ENCODE measurements at places on chromosomes 4 and X.

DNA sequence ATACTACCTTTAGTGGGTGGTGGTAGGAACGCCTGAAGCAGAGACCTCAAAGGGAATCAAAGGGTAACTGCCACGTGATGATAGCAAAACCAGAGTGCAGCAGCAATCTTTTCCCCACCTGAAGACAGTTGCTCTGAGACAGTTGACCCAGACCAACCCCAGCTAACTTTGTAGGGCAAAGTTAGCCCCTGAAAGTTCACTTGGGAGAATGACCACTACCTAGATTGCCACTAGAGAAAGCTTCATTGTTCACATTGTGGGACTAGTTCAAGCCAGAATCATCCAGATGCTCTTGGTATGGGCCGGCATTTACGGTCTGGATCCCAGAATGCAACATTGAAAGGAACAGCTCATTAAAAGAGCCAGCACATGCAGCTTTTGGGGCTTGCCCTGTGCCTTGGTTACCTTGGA lies 4.1 kb downstream of the SEPTIN6 start:
- no peak for DNase-seq

DNA sequence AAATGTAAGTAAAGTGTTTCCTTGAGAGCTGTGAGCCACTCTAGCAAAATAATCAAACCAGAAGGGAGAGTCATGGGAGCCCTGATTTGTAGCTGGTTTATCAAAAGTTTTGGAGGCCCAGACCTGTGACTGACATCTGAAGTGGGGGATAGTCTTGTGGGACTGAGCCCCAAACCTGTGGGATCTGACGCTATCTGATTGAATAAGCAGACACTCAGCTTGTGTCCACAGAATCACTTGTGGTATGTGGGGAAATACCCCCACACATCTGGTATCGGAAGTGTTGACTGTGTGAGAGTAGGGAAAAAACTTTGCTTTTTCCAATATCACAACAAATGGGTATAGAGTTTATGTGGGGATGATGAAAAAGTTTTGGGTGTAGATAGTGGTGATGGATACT lies 35.4 kb downstream of the FUNDC1 start:
- peak; percentile 1 for DNase-seq

- DNase-seq = no peak
These were observed 56.5 kb downstream of the TRIM2 start for GRCh38 chr4:153260553-153261300.

DNA sequence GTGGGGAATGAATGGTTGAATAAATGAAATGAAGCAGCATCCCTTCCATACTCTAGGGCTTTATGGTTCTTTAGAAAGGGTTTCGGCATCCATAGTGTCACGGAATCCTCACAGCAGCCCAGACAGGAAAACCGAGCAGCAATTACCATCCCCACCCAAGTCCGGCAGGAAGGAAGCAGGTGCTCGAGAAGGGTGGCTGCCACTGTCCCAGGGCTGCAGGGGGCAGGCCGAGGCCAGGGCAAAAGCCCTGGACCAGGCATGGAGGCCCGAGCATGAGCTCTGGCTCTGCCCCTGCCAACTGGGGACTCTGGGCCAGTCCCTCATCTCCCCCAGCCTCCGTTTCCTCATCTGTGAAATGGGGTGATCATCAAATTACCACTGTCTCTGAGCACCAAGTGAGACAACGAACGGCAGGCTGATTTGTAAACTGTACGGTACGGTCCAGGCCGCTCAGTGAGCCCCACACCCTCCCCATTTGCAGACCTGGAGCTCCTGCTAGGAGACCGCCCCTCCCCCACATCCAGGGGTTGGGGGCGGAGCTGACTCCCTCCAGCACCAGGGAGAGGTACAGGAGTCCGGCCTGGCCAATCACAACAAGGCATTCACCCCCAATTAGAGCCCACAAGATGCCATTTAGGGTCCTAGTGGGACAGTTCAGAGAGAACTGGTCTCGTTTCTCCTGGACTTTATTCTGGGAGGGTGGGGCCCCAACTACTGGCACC lies 100.4 kb downstream of the WFS1 start:
- DNase-seq = no peak

Data from stimulated activated naive CD4-positive, alpha-beta T cell treated with Interleukin-2 at 50 U/mL for 16 hours (primary cell).